B cell (primary cell): ENCODE measurements at places on chromosomes 13 and 19.

- no peak for DNase-seq
These were observed 324.3 kb downstream of the ZNF536 start for GRCh38 chr19:30696514-30696913.

- DNase-seq = no peak
These were observed 69.1 kb downstream of the ARHGEF18 start for GRCh38 chr19:7417671-7418324.

DNA sequence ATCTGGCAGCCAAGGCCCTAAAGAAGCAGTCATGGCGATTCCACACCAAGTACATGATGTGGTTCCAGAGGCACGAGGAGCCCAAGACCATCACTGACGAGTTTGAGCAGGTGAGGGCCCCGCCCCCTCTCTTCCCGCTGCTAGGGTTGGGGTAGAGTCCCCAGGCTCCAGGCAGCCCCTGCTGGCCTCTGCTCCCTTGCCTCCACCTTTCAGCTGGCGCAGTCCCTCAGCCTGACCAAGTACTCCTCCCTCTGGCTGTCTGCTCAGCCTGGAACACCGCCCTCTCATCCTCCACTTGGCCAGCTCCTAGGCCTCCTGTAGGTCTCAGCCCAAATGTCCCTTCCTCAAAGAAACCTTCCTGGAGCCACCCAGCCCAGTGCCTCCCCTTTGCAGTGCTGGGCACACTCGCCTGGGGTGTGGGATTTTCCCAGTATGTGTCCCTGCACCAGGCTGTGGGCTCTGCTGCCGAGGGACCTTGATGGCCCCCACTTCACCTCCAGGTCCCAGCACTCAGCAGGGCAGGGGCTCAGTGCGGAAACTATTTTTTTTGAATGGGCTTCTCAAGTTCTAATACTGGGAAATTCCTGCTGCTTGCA lies 5.7 kb downstream of the LENG1 start:
- no peak for DNase-seq

- no peak for DNase-seq
These were observed 25.3 kb upstream of the MIER2 start for GRCh38 chr19:369876-370275.

DNA sequence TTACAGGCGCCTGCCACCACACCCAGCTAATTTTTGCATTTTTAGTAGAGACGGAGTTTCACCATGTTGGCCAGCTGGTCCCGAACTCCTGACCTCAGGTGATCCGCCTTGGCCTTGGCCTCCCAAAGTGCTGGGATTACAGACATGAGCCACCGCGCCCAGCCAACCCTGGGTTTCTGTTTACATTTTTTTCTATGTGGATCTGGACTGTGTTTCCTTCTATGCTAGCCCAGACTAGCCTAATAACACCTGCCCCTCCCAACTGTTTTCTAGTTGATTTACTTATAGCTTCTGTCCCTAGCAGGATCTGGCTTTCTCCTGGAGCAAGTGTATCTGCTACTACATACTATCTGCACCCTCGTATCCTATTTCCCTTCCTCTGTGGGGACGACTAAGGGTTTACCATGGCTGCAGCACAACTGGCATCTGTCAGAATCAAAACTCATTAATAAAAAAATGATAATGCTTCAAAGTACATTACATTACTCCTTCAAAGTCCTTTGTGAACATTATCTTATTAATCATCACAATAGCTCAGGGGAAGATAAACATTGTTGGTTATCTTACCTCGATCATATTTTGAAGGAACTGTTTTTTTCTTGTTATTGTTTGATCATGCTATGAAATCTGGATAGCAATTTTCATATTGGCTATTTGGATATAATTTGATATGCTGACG lies 228.3 kb downstream of the KLF5 start:
- DNase-seq = no peak

- peak; percentile 72 for DNase-seq
These were observed 292.1 kb downstream of the SPRY2 start for GRCh38 chr13:80048802-80049201.
